NCI-H446 treated with DMSO at 0.1 percent for 48 hours (cell line): ENCODE measurements at places on chromosomes 13 and 19.

DNA sequence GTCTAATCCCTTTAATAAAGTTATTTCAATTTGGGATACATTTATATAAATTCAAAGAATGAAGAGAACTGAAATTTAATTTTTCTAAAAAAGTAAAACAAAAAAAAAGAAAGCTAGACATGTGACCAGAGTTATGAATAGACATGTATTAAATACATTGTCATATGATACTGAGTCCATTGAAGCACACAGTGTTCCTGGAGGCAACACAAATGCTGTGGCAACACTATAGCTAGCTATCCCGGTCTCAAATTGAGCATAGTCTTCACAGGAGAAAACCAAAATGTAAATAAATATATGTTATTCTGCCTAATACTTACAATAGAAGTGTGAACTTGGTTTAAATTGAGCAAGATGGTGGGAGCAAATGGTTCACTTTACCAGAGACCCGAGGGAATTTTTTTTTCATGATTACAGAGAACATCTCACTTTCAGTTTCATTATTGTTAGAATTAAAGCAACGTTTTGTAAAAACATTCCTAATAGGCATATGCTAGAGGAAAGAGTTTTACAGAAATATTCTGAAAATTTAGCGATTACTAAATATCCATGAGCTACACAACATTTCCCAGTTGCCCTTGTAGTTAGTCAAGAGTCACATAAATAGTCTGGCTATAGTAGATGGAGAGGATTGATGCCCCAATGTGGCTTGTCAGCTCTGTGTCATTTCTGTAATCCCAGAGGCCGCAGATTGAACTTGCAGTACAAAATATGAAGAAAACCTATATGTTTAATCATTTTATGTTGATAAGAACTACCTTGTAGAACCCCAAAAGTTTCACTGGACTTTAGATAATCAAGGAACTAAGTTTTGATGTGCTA is 775.7 kb upstream of the SPRY2 start:
- no peak for DNase-seq

GRCh38 chr13:99251921-99252320 is 6.3 kb downstream of the GPR18 start:
- DNase-seq = no peak

- DNase-seq = peak; percentile 37
These were observed 98.8 kb downstream of the EPSTI1 start for GRCh38 chr13:42893214-42893671.

DNA sequence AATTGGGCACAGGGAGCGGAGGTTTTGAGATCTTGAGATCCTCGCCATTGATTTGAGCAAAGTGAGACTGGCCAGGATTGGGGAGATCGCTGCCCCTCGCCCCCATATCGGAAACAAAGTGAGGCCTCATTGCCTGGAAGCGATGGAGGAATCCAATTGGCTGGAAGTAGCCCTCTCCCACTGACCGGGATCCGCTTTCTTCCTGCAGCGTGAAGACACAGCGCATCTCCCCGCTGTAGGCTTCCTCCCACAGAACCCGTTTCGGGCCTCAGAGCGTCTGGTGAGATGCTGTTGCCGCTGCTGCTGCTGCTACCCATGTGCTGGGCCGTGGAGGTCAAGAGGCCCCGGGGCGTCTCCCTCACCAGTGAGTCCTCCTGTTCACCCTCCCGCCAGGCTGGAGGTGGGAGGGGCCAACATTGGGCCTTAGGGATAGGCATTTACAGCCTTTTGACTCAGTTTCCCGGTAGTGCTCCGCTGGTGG is 438 bp downstream of the PRKCSH start:
- no peak for DNase-seq

- DNase-seq = no peak
These were observed 2.5 kb upstream of the S1PR4 start for GRCh38 chr19:3175781-3176714.

- DNase-seq = no peak
These were observed 51.0 kb upstream of the FGF14 start for GRCh38 chr13:102452836-102453235.

DNA sequence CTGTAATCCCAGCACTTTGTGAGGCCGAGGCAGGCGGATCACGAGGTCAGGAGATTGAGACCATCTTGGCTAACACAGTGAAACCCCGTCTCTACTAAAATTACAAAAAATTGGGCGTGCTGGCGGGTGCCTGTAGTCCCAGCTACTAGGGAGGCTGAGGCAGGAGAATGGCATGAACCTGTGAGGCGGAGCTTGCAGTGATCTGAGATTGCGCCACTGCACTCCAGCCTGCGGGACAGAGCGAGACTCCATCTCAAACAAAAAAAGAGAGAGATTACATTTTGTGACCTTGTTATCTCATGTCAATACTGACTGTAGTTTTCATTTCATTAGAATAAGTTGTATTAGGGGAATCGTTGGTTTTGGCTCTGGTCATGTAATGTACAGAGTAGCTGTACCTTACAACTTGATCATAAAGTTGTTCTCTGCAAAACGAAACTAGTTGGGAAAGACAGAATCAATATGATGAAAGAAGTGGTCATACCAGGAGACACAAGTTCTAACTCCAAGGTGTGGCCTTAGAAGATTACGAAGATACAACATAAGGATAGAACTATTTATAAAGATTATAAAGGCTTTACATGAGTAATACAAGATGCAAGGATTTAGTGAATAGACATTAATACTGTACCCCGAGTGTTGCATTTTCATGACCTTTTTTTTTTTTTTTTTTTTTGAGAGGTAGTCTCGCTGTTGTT is 15.3 kb downstream of the TMEM38A start:
- no peak for DNase-seq

DNA sequence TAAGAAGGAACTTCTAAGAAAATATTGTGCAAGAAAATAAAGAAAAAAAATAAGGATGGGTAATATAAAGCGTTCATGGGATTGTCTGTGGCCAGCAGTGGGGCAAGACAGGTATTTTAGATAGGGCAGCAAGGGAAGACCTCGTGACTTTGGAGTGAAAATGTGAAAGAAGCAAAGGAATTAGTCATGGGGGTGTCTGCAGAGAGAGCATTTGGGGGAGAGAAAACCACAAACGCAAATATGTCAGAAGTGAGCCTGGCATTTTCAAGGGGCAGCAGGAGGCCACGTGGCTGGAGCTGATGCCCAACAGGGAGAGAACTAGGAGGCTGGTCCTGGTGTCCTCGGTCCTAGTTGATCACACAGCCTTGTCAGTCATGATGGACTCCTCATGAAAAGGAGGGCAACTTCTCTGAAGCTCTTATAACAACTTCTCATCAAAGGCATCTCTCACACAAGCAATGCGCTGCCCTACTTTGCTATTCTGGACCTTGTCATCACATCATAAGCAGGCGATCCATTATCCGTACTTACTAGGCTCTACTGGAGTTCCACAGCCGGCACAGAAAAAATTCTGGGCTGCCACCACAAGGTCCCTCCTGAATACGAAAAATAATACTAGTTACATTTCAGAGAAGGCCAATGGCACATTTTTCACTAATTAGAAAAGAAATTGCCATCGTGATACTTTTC is 31.0 kb downstream of the RUBCNL start:
- no peak for DNase-seq

GRCh38 chr19:4576016-4576933 is 16.8 kb upstream of the SEMA6B start:
- DNase-seq = no peak

GRCh38 chr19:597406-598315 is 8.0 kb downstream of the HCN2 start:
- DNase-seq = no peak
